ENCODE measurements at places on chromosomes 7 and 10. TPM values are rescaled to one million over a fixed set of nuclear protein-coding genes. Genes with fewer than 3 reads are reported as not detected.

DNA sequence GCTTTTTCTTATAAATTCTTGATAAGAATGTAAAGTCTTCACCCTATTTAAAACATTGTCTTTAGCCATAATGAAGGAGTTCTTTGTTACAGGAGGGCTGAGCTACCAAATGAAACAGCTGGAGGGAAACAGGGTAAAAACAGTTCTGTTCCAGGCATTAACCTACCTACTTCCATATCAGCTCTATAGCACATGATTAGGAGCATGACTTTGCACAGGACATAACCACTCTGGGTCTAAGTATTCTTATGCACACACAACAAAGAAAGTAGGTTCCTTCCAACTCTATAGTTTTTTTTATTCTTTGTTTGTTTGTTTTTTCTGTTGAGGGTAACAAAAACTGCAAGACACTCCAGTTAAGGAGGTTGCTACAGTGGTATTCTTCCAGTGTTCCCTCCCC is 52.7 kb downstream of the SCIN start:
- no peak for DNase-seq

- DNase-seq = no peak
These were observed 24.3 kb downstream of the AP5Z1 start for GRCh38 chr7:4799508-4800268.

DNA sequence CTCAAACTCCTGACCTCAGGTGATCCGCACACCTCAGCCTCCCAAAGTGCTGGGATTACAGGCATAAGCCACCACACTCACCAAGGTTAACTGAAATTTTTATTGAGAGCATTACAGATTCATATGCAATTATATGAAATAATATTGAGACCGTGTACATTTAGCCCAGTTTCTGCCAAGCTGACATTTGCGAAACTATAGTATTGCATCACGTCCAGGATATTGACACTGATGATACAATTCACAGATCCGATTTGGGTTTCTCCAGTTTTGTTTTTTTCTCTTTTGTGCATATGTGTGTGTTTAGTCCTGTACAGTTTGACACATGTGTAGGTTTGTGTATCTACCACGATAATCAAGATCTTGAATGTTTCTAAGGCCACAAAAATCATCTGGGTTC is 627.9 kb upstream of the FOXK1 start:
- no peak for DNase-seq

DNA sequence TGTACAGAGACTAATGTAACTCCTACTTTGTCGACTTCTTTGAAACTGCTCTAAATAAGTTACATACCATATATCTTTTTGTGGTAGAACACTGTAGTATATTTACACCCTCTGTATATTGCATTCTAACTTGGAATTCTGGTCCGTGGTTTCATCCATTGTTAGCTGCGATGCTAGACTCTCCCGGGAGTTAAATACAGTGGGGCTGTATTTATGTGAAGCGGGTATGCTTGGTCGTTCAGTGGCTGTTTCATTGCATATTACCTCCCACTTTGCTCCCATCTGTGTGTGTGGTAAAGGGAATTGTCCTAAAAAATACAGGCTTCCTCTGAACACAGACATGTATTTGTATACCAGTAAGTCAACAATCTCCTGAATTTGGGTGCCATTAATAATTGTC is 231.1 kb downstream of the SLC25A13 start:
- DNase-seq = no peak

DNA sequence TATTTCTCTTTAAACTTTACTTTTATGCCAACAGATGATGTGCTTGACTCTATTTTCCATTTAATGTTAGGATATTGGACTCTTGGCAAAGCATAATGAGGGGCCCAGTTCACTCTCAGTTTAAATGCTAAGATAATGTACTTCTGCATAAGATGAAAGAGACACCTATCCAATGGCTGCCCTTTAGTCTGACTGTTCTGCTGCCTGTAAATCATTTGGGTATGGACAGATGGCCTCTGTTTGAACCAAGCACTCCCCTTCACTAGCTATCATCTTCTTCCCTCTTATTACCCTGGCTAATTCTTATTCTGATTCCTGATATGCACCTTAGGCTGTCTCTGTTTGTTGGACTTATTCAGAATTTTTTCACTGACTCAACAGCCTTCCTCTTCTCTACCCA is 72.1 kb downstream of the SEM1 start:
- DNase-seq = no peak

GRCh38 chr7:111074071-111074747 is 16.7 kb upstream of the LRRN3 start:
- DNase-seq = no peak

DNA sequence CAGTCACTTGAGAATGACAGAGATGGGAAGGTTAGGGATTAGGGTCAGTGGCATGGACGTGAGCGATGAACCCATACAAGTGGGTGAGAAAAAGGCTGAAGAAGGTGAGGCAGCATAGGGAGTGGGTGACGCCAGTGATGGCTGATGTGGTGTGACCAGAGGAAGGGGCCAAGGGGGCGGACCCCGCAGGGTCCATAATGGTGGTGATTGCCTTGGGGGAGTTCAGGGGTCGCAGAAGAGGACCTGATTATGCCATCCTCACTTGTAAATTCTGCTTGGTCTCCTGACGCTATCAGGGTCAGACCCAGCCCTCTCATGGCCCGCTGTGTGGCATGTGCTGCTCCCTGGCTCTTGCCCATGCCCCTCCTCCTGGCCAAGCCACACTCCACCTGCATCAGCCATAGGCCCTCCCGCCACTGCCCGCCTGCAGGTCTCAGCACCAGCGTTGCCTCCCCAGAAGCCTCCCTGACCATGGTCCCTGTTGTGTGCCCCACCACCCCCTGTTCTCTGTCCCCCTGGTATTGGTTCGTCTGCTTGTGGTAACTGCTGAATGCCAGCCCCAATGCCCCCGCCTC is 235.7 kb downstream of the EBF3 start:
- no peak for DNase-seq

DNA sequence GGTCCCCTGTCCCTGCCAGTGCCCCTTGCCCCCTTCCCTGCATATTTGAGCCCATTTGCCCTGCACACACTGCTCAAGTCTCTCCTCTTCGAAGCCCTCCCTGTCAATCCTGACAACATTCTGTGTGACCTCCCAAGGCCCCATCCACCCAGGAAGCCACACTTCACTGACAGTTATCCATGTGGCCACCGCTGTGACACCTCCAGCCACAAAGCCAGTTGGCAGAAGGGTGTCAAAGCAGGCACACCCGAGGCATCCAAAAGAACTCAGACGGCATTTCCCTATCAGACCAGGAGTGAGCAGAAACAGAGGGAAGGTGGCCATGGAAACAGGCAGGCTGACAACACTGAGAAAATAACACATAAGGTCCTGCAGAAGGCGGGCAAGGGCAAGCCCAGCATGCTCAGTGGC is 4.6 kb downstream of the POLM start:
- DNase-seq = no peak

- DNase-seq = peak; percentile 42
These were observed 37.0 kb upstream of the TES start for GRCh38 chr7:116173051-116174028.

DNA sequence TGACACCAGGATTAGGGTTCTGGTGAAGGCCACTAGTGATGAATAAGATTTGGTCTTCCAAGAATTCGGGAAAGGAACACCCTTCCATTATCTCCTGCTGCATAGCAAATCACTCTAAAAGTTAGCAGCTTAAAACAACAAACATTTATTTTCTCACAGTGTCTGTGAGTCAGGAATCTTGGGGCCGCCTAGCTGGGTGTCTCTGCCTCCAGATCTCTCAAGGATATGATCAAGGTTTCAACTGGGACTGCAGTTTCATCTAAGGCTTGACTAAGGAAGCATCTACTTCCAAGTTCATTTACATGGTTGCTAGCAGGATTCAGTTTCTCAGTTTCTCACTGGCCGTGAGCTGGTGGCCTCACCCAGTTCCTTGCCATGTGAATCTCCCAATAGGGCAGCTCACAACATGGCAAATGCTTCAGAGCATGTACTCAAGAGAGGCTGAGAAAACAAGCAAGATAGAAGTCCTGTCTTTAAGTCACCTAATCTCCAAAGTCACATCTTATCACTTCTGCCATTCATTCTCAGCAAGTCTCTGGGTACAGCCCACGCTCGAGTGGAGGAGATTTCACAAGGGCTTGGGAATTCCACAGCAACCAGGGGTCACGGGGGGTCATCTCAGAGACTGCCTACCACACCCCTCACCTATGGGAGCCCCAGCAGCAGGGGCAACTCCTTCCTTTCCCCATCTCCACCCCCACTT is 26.8 kb downstream of the TLX1 start:
- DNase-seq = peak; percentile 36

DNA sequence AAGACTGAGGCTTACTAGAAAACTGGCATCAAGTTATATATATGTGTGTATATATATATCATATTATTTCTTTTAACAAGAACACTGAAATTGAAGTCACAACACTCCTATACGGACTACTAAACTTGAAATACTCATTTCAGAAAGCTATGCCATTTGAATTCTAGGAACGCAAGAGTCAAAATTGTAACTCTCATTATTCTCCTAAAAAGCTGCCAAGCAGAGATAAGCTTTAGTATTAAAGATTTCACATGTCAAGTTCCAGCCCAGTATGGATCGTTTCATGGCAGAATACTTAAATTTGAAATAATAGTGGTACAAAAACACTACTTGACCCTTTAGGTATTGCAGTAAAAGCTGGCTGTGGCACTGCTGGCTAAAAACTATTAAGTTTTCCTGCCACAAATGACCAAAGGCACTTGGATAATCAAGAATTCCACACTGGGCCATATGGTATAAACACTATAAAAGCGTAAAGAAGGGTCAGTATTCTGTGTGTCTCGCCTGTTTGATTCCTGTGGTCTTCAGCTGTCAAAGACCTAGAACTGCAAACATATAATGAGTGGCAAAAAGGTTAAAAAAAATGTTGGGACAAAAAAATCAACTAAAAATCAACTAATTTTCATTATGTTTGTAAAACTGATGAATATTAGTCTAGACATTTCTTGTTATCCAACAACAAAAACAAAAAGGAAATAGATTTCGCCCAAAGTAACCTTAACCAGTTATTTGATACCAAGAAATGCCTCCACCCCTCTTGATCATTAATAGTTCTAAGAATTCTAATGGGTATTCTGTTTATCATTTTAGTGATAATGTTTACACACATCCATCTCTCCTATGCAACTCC is 2.4 kb downstream of the CCDC71L start:
- no peak for DNase-seq

DNA sequence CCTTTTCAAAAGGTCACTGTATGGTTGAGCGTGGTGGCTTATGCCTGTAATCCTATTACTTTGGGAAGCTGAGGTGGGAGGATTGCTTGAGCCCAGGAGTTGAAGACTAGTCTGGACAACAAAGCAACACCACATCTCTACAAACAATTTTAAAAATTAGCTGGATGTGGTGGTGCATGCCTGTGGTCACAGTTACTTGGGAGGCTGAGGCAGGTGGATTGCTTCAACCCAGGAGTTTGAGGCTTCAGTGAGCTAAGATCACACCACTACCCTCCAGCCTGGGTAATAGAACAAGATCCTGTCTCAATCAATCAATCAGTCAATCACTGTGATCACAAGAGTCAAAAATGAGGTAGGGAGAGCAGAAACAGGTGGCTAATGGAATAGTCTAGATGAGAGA is 97.0 kb downstream of the SUGCT start:
- DNase-seq = no peak

DNA sequence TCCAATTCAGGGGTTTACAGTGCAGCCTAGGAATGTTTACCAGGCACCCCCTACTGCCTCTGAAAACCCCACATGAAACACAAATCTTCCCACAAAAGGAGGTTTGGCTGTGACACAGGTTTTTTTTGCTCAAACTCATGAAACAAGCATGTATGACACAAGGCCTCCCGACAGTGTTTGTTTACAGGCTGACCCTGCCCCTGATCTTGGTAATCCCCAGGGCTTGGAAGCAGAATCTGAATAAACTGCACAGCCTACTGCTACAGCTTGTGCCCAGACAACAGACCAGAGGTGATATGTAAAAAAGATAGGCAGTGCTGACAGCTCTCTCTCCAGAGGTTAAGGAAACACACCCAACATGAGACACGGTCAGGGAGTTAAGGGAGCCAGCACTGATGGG is 184.2 kb downstream of the KMT2E start:
- peak; percentile 65 for DNase-seq

- DNase-seq = no peak
These were observed 21.4 kb upstream of the KIF20B start for GRCh38 chr10:89679986-89680385.

DNA sequence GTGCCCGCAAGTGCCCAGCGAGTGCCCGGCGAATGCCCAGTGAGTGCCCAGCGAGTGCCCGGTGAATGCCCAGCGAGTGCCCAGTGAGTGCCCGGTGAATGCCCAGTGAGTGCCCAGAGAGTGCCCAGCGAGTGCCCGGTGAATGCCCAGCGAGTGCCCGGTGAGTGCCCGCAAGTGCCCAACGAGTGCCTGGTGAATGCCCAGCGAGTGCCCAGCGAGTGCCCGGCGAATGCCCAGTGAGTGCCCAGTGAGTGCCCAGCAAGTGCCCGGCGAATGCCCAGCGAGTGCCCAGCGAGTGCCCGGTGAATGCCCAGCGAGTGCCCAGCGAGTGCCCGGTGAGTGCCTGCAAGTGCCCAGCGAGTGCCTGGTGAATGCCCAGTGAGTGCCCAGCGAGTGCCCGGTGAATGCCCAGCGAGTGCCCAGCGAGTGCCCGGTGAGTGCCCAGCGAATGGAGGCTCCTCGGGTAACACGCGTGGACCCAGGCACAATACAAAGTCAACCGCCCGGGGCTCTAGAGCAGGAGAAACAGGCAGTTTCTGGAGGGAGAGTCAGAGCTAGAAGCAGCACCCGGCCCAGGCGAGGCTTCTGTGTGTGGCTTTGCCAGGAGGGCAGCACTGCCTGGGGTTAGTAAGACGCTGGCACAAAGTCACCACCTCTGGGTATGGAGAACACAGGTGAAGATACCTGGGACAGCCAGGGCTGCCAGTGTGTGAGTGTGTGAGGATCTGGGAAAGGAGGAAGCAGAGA is 38.2 kb upstream of the CFAP46 start:
- no peak for DNase-seq

GRCh38 chr7:151051108-151051507 is 2.8 kb downstream of the ASIC3 start:
- DNase-seq = peak; percentile 36

DNA sequence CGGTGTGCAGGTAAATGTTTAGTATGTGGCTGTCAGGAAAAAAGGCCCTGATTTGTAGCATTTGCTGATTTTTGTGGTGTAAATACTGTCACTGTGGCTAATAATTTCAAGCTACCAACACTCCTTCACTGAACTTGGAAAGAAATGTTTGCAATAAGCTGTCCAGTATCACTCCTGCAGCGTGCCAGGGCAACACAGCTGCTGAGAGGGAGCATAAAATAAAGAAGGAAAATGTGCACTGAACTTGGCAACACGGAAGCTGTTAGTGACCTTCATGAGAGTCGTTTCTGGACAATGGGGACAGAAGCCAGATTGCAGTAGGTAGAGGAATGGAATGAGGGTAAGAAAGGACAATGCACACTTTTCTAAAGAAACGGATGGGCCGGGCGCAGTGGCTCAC is 37.9 kb upstream of the FHIP2A start:
- DNase-seq = no peak

- peak; percentile 74 for DNase-seq
These were observed 301.7 kb downstream of the CSTF2T start for GRCh38 chr10:51397695-51398094.

Gene UCMA
- not detected for total RNA-seq

Gene ASAH2
- total RNA-seq = 3.3 TPM

Gene GNAT3
- not detected for total RNA-seq

Gene PROSER2
- total RNA-seq = 0.63 TPM

Gene SPDYE1
- not detected for total RNA-seq

Gene ARMC3
- not detected for total RNA-seq

Gene FAM241B
- not detected for total RNA-seq

Gene MYH16
- not detected for total RNA-seq

Gene TMEM213
- not detected for total RNA-seq

Gene TRIM73
- total RNA-seq = 1.4 TPM

Gene CALD1
- total RNA-seq = 1,120 TPM

Measured in HFFc6 (cell line).